ENCODE measurements at places on chromosomes 13 and 19. TPM values are rescaled to one million over a fixed set of nuclear protein-coding genes. Genes with fewer than 3 reads are reported as not detected.

The DACT3 gene
- total RNA-seq: 0.60 TPM

DNA sequence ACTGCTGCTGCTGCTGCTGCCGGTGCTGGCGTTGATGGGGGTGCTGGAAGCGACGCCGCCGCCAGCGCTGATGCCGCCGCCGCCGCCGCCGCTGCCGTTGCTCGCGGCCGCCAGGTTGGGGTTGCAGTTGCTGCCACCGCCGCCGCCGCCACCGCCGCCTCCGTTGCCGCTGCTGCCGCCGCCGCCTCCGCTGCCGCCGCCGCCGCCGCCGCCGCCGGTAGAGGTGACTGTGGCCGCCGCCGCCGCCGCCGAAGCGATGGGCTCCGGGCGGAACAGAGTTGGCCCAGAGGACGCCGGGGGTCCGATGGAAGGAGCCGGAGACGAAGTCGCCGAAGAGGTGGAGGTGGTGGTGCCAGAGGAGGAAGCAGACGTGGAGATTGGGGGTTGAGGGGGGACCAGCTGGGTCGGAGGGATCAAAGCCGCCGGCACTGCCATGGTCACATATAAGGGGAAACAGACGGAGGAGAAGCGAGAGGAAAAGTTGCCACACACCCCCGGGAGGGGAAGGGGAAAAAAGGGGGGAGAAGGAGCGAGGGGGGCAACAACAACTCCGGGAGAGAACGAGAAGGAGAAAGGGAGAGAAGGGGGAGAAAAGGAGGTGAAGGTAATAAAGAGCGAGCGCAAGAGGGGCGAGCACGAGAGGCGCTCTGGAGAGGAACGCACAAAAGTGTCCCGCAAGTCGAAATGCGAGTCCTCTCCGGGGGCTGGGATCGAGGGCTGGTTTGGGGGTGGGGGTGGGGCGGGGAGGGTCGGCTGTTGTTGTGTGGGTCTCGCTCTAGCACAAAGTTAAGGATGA is 471 bp downstream of the DACH1 start:
- peak; percentile 31 for DNase-seq

GRCh38 chr13:98222081-98222554 is 45.0 kb upstream of the RNF113B start:
- DNase-seq: peak; percentile 55

The CLEC11A gene
- total RNA-seq: 168 TPM

- DNase-seq: no peak
Measured at GRCh38 chr19:40243181-40243580, 16.7 kb upstream of the CCNP start.

DNA sequence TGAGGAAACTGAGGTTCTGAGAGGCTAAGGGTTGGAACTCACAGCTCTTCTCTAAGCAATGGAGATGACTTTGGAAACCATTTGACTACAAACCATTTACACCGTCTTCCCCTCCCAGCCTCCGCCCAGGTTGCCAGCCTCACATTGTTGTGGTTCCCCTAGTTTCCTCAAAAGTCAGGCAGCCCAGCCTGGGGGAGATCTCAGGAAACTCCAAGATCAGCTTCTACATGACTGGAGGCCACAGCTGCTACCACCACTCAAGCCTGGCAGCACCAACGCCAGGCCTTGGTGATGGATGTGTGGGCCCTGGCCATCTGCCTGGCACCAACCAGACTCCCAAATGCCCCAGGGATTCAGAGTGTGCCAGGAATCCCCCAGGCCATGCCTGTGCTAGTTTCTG is 207.9 kb downstream of the TSHZ3 start:
- DNase-seq: peak; percentile 4

DNA sequence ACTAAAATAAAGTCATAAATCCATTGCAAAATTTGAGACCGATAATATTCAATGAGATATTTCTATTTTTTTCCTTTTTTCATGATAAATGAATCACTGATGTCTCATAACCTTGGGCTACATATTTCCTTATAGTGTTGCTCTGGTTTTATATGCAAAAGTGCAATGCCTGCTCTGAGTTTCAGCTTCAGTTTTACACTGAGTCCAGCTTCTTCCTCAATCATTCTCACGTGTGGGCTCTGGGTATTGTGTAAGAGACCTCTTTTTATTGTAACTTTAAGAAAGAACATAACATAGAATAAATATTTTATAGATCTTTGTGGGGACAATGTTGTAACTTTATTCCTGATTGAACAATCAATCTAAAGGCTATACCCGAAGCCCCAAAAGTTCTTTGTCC is 280.2 kb upstream of the EDNRB start:
- DNase-seq: no peak

The ZNF534 gene
- total RNA-seq: 0.33 TPM

DNA sequence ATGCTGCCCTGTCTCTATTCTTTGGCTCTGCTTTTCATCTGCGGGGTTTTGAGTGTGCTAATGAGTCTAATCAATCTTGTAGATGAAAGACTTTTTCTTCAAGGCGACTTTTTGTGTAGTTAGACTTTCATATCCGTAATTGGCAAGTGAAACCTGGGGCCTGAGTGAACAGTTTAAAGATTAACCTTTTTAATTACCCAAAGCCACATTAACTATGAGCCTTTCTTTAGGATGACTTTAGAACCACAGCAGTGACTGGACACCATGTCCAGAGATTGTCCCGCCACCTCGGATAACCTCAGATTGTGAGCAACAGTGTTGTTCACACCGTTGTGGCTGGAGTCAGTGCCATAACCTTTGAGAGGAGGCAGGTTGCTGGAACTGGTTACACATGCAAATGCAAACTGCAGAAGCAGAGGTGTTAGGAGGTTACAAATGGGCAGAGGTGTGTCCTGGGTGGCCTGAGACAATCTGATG is 58.7 kb downstream of the SIAH3 start:
- no peak for DNase-seq

DNA sequence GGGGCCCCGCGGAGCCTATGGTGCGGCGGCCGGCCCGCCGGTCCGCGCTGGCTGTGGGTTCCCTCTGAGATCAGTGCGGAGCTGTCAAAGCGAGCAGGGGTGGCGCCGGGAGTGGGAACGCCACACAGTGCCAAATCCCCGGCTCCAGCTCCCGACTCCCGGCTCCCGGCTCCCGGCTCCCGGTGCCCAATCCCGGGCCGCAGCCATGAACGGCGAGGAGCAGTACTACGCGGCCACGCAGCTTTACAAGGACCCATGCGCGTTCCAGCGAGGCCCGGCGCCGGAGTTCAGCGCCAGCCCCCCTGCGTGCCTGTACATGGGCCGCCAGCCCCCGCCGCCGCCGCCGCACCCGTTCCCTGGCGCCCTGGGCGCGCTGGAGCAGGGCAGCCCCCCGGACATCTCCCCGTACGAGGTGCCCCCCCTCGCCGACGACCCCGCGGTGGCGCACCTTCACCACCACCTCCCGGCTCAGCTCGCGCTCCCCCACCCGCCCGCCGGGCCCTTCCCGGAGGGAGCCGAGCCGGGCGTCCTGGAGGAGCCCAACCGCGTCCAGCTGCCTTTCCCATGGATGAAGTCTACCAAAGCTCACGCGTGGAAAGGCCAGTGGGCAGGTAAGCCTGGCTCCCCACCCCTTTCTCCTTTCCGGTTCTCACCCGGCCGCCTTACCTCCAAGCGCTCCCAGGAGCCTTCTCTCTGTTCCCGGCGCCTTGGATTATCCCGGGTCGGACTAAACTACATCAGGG is at the start of gene PDX1:
TSS of gene PDX1 (plus strand) at position 67 of the 743 bp plus-strand sequence. CDS start at position 206, 139 bp downstream.
- DNase-seq: no peak

The ATXN8OS gene
- not detected for total RNA-seq
